NCI-H524 (cell line): ENCODE measurements at places on chromosomes 12 and 14.
A peak's percentile ranks its signal among the peaks of the same experiment; 100 is the strongest.

- no peak for DNase-seq
These were observed 635.8 kb upstream of the FOXG1 start for GRCh38 chr14:28130610-28131284.

GRCh38 chr12:63151623-63152320 lies 771 bp upstream of the AVPR1A start:
- peak; percentile 88 for DNase-seq

GRCh38 chr12:117105902-117106301 lies 6.7 kb upstream of the TESC start:
- no peak for DNase-seq

- DNase-seq, result no peak
These were observed 86.4 kb downstream of the ESRRB start for GRCh38 chr14:76462330-76462729.

GRCh38 chr14:63632932-63633514 lies 8.6 kb downstream of the WDR89 start:
- peak; percentile 61 for DNase-seq

GRCh38 chr12:50551866-50552265 lies 47.1 kb downstream of the DIP2B start:
- DNase-seq, result no peak

DNA sequence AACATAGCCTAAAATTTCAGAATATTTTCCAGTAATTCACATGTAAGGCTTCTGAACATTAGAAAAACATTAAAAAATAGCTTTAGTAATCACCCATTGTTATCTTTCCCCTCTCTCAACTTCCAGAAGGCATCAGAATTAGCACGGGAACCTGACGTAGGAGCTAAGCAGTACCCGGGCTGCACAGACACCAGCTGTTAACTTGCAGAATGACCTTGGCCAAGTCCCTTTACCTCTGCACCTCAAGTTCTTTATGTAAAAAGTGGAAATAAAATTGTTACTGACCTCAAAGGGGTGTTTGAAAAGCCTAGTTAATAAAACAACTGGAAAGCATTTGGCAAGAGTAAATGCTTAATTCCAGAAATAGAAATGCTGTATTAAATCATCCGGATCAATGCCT lies 7.2 kb downstream of the TPH2 start:
- DNase-seq, result no peak

- DNase-seq, result no peak
These were observed 475.4 kb upstream of the SEL1L start for GRCh38 chr14:82009076-82009475.

DNA sequence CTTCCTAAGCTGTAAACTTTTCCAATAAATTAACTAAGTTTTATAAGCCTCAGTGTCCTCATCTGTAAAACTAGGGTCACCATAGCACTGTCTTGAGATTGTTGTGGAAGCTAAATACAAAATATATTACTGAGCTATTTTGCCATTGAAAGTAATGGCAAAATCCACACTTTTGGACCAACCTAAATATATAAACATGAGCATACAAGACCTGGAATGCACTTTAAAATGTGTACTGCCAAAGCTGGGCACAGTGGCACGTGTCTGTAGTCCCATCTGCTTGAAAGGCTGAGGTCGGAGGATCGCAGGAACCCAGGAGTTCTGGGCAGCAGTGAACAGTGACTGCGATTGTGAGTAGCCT lies 29.8 kb upstream of the SINHCAF start:
- DNase-seq, result no peak

- no peak for DNase-seq
These were observed 13.4 kb downstream of the MYL2 start for GRCh38 chr12:110906985-110907384.

GRCh38 chr12:92539110-92539749 lies 163.6 kb upstream of the PLEKHG7 start:
- no peak for DNase-seq

DNA sequence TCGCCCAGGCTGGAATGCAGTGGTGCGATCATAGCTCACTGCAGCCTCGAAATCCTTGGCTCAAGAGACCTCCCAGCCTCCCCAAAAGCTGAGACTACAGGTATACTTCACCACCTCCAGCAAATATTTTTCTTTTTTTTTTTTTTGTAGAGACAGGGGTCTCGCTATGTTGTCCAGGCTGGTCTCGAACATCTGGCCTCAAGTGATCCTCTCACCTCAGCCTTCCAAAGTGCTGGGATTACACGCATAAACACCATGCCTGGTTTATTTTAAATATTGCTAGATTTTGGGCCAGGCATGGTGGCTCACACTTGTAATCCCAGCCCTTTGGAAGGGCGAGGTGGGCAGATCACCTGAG lies 26.7 kb upstream of the UBC start:
- no peak for DNase-seq

DNA sequence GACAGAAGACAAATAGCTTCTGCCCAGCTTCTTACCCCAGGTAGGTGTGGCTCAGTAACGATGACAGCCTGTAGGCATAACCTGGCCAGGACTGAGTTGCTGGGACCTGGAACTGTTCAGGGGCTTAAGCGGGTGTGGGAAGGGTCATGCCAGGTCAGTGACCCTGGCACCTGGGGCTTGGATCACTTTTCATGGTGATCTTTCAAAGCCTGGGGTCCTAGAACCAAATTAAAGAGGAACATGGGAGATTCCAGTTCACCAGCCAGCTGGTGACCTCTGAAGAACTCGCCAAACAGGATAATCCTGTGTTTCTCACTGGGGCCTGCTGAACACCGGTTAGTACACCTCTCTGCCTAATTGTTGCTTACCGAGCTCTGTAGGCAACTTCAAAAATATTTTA lies 102.6 kb upstream of the LMNTD1 start:
- no peak for DNase-seq

- DNase-seq, result no peak
These were observed 97.3 kb upstream of the FRMD6 start for GRCh38 chr14:51554339-51554920.

- no peak for DNase-seq
These were observed 1616.5 kb upstream of the FLRT2 start for GRCh38 chr14:83913476-83913875.

GRCh38 chr14:80942191-80942600 lies 658 bp upstream of the CEP128 start:
- peak; percentile 52 for DNase-seq

DNA sequence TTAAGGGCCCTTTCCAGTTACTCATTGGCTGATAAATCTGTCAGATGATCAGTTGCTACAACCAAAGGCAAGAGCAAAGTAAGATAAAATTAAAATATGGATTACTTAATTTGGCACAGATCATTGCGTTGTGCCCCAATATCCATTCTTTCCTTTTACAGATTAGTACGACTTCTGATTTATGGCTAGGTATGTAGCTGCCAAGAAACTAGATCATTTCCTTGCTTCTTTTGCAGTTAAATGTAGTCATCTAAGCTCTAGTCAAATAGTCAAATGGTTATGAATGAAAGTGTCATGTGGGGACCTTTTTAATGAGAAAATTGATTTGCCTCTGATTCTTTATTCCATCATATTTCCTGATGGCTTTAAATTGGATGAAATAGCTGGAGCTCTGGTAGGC lies 1039.9 kb upstream of the FLRT2 start:
- no peak for DNase-seq

- no peak for DNase-seq
These were observed 25.2 kb downstream of the HAL start for GRCh38 chr12:95970905-95971304.

- DNase-seq, result no peak
These were observed 107.4 kb upstream of the MED13L start for GRCh38 chr12:116384691-116385485.

- DNase-seq, result no peak
These were observed 4.8 kb downstream of the DIO2 start for GRCh38 chr14:80206351-80207080.

DNA sequence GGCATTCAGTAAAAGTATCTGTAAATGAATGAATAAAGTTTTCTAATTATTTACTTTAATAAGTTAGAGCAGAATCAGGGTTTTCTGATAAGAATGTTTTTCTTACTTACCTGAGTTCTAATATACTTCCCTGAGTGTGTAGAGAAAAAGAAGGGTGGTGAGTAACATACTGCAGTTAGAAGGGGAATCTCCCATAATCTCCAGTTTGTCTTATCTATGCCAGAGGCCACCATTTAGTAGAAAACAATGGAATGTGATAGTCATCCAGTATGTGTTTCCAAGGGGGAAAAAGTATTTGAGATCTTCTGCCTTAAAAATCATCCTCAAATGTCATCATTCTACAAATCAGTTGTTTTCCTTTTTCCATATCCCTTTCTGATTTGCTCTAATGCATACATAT lies 56.5 kb upstream of the PAWR start:
- no peak for DNase-seq

- DNase-seq, result peak; percentile 39
These were observed 68.6 kb downstream of the MARK3 start for GRCh38 chr14:103453791-103454190.

GRCh38 chr14:91311284-91311662 lies 66.8 kb upstream of the GPR68 start:
- DNase-seq, result no peak

DNA sequence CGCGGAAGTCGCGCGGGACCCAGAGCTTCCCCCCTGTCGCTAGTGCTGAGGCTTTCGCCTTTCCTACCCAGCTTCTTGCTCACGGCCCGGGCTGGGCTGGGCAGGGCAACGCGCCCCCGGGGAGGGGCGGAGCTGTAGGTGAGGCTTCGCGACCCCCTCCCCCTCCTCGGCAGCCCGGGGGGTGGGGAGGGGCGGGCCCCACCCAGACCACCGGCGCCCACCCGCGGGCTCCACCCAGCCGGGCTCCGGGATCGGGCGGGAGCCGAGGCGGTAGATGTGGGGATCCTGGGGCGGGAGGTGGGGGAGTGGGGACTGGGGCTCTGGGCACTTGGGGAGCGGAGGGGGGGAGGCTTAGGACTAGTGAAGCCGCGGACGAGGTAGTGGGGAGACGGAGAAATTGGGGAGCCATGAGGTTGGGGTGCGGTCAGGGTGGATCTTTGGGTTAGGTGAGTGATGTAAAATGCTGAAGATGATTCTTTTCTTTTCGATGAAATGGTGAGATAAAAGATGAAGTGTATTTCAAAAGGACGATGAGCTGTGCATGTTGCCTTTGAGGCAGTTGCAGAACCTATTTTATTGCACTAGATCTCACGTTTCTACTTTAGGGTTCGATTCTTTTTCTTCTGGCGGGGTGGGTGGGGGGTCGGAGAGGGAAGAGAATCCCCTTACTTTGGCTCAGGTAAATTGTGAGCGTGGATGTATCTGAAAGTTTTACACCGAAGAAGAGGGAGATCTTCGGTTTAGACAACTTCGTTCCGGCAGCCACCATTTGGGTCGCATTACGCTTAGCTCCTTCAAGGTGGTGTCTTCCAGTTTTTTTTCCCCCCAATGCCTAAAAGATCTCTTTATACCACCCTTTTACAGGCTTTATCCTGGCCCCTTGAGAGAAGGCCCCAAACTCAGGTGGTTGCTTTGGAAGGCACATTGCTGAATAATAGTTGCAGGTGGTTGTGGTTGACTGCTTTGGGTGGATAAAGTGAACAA lies 619 bp downstream of the ERC1 start:
- peak; percentile 67 for DNase-seq

DNA sequence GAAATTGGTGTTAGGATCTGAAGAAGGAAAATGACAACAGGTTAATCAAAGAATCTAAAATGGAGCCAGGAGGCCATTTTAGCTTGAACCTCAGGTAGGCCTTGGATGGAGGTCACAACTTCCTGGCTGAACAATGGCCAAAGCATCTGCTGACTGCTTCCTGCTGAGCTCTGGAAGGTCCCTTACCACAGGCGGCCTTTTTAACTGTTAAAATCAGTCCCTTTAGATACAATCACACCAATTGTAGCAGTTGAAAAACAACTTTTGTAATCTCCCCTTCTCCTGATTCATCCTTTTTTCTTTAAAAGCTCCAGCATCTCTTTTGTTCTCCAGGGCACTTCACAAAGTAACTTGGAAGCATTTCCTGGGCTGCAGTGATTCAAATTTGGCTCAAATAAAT lies 388.8 kb downstream of the PDZRN4 start:
- no peak for DNase-seq

GRCh38 chr12:12032260-12032791 lies 38.4 kb upstream of the BCL2L14 start:
- no peak for DNase-seq

DNA sequence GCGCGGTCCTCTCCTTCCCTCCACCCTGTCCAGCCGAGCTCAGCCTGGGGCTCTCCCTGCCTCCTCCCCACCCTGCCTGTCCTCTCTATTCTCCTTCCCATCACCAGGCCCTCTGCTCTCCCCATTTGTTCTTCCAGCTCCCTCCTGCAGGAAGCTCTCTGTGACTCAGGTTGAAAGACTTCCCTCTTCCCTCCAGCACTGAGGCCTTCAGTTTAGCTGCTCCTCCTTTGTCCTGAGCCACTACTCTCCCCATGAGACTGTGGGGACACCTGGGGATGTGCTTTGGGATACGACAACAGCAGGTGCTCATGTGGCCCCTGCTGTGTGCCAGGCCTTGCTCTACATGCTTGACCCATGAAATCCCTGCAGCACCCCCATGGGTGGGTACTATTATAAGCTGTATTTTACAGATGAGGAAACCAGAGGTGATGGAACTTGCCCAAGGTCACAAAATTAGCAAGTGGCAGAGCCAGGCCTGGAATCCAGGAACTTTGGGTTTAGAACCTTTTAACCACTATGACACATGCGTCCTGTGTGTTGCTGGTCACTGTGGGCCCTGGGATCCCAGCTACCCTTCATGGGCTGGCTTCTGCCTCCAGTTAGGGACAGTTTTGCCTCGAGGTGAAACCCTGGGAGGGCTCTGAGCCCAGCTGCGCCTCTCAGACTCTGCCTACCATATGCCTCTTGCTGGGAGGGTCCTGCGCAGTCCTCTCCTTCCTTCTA lies 5.5 kb downstream of the KRT80 start:
- DNase-seq, result no peak

GRCh38 chr12:117208811-117209455 lies 18.7 kb upstream of the FBXO21 start:
- DNase-seq, result no peak

DNA sequence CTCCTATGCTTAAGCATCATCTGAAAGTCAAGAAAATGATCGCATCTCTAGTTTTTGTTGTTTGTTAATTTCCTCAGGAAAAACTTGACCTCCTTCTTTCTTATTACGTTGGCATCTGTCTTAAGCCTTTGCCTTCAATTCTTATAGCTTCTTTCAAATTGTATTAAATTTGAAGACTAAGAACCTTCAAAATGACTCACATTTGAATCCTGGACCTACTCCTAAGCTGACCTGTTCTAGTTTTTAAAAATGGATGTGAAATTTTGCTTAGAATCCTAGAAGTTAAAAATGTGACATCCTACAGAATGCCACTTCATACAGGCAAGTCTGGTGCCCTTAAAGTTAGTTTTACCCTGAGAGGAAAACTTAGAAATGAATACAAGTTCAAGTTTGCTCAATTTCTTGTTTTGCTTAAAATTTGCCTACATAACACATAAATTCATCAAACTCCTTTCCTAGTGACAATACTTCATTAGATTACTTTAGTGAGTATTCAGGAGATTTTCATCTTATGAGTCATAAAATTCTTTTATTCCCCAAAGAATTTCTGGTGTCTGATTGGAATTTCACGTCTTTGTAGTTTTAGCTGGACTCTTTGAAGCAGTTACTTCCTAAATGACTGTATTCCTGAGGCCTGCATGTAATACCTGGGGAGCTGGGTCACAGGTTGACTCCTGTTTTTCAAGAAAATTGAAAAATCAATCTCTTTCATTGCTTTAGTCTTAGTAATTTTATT lies 152.3 kb downstream of the MSRB3 start:
- DNase-seq, result no peak
